Mesenteric fat pad (tissue), 1 donor: ENCODE measurements at places on chromosomes 13 and 19. TPM values are rescaled to one million over a fixed set of nuclear protein-coding genes. Genes with fewer than 3 reads are reported as not detected.

Gene C19orf85
- not detected for total RNA-seq

DNA sequence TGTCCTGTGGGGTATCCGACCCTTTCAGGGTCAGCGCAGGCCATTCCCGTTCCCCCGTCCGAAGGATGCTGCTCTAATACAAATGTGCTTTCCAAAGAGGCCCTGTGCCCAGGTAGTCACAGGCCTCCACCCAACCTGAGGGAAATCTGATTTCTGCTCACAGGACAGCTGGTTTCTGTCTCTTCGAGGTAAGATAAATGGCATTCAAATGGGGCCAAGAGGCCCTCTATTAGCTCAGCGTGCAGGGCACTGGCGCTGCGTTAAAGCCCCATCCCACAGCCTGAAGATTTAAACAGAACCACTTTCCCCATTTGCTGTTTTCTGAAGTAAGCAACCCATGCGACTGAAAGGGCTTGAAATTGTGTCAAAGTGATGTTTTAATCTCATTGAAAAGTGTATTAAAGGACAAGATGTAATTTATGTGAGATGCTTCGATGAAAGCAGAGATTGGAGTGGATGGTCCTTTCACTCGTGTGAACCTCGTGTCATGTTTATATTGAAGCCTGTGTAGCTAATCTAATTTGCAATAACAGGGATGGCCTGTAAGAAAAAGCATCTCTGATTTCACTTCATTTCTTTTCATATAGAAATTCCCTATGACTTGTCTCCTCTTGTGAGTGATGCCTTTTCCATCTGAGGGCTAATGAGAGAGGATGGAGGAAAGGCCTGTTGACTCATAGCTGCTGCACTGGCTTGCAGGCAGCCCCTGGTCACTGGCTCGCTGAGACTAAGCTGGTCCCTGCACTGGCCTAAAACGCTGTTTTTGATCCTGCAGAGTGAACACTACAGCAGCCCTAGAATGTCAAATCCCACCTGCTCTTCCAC, 7.3 kb upstream of the SOX1 start:
- no peak for DNase-seq

GRCh38 chr13:37656247-37656940, 57.8 kb upstream of the POSTN start:
- no peak for DNase-seq

DNA sequence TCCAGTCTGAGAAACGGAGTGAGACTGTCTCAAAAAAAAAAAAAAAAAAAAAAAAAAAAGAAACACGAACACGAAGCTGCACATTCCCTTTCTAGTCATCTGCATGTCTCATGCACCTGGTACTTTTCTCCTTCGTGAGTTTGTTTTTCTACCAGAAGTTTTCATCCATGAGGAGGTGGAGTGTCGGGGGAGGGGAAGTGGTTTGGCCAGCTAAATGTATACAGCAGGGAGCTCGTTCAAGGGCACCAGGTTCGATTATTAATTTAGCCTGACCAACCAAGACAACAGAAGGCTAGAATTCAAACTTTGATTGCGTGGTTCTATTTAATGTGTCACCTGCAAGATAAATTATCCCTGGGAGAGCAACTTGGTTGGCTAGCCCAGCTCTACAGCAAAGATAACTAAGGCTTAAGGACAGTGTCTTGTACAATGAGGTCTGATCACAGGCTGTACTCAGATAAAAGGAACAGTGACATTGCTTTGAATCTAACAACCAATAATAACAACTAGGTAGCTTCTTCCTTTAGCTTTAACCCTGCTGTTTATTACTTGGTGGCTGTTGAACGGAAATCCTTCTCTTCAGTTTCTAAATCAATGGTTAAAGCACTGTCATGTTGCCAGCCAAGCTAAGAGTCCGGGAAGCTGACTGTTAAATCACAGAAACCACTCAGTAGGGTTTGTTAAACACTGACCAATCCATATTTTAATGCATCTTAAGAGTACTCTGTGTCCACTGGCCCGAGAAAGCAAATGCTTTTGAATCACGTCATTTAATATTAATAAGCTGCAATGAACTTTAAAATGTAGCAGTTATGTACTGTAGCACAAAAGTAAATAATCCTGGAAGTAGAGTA, 98.4 kb upstream of the STARD13 start:
- no peak for DNase-seq

DNA sequence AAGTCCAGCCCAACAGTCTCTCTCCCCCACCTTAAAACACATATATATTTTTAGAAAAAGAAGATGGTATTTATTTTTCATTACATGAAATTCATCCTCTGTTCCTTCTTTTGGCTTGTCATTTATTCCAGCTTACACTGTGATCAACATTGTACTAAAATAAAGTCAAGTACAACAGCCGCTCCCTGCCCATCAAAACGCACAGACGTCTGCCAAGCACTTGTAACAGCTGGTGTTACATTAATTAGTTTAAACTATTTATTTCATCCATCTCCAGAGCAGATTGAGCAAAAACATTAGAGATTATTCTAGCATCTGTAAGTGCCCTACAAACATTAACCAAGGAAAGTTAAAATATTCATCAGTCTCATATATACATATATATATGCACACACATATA, 350.5 kb downstream of the DACH1 start:
- no peak for DNase-seq
